Cerebellar nuclear complex (tissue), 1 donor: ENCODE measurements at places on chromosomes 3 and 15.

- no peak for DNase-seq
Observed at GRCh38 chr3:42654331-42655201, 1.1 kb downstream of the ZBTB47 start.

GRCh38 chr3:115706311-115706829 lies 83.1 kb downstream of the GAP43 start:
- no peak for DNase-seq

GRCh38 chr3:38002291-38002876 lies 11.8 kb downstream of the VILL start:
- DNase-seq = no peak

DNA sequence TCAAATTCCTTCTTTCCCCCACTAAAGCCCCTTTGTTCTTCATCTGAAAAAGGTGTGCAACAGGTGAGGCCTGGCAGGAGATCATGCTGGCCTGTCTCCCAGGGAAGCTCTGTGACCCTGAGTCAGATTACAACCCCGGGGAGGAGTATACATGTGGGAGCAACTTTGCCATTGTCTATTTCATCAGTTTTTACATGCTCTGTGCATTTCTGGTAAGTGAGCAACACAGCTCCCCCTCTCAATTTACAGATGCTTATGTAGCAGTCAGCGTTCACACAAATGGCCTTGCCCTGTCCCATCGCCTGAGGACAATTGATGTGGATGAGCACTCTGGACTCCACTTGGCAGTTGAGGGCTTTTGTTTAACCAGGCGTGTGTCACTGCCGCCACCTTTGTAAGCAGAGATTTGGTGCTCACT lies 70.4 kb downstream of the CHDH start:
- DNase-seq = no peak

DNA sequence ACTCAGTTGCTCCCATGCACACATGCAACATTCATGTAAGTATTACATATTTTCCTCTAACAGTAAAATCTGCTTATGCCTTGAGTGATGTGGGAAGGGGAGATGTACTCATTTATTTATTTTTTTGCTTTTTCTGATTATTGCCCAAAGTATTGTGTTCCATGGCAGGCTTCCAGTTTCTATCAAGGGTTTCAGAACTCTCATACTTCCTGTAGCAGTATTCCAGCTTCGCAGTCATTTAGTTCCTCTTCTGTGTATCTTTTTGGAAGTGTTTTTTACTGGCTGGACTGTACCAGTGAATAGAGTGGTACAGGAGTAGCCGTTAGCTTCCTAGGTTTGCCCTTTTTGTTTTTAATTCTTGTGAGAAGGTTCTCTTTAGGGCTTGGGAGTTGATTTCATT lies 26.9 kb downstream of the RAB11A start:
- no peak for DNase-seq

- no peak for DNase-seq
Observed at GRCh38 chr15:97645758-97646157, 314.7 kb upstream of the ARRDC4 start.

DNA sequence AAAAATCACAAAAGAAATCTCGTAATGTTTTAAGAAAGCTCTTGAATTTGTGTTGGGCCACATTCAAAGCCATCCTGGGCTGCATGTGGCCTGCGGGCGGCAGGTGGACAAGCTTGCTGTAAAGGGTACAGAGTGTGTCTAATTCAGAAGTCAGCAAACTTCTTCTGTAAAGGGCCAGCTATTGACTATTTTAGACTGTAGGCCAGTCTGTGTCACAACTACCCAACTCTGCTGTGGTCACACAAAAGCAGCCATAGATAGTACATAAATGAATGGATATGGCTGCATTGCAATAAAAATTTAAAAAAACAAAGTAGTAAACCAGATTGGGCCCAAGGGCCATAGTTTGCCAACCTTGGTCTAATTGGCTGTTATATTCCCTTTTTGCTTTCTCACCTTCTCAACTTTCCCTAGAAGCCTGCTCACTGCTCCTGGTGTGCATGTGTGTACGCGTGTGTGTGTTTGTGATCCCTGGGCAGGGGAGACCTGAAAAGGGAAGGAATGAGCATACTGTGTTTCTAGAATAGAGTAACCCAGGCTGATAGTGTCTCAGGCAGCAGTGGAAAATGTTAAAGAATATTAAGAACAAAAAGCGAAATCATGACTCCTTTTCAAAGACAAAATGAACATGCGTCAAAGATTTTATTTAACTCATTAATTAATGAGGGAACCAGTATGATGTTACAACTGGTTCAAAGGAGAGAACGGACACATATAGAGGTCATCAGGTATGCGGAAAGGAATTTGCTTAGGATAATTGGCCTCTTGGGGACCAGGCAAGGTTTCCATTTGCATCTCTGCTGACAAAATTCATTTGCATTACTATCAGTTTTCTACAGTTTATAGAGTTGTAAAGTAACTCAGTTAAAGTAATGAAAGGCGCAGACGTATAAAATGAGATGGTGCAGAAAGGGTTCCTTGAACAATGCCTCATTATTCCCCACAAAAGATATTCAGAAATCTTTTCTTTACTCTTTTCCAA lies 248.0 kb downstream of the THSD4 start:
- DNase-seq = no peak

GRCh38 chr15:85164841-85165466 lies 183.3 kb downstream of the PDE8A start:
- DNase-seq = no peak

DNA sequence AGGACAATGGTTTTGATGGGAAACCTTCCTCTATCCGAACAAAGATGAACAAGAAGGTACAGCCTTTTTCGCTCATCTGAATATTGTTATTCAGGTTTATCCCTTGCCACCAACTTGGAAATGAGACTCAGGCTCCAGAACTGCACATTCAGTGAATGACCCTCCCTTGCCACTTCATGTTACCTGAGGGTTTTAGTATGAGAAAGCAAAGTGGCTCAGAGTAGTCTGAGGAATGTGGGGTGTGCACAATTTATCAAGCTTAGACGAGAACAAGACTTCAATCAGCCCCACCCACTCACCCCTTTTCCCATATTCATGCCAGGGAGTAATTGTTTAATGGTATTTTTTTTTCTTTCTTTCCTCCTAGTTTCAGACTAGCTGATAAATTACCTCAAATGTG lies 265.3 kb upstream of the POU1F1 start:
- no peak for DNase-seq

- DNase-seq = no peak
Observed at GRCh38 chr15:60392986-60393790, 4.6 kb downstream of the ANXA2 start.

DNA sequence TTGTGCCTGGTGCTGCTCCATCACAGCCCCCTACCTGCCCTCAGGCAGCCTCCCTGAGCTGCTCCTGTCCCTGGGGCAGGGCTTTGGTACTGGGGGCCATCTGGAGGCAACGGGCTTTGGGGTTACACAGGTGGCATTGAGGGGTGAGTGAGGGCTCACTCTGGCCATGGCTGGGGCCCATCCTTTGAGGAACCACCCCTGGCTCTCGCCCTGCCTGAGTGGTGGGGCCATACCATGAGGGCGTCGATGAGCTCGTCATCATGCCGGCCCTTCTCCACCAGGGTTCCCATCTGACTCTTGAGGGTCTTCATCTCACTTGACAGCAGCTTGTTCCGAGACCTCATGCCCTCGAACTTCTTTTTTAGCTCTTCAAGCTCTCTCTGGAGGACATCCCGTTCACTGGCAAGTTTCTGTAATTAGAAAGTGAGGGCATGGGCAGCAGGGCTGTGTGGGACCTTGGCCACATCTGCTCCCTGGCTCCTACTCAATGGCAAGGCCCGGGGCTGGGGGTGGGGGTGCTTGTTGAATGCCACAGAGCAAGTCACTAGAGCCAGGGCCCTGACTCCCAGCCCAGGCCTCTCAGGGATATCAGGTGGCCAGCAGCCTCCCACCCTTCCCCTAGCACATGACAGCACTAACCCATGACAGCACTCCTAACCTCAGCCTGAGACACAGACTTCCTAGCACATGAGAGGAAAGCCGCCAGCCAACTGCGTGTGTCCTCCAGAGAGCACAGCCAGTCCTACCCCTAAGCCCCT lies 33.5 kb downstream of the CCDC13 start:
- DNase-seq = no peak

- no peak for DNase-seq
Observed at GRCh38 chr3:53238051-53238850, 17.6 kb downstream of the TKT start.

GRCh38 chr3:24341668-24342067 lies 153.0 kb downstream of the THRB start:
- no peak for DNase-seq

DNA sequence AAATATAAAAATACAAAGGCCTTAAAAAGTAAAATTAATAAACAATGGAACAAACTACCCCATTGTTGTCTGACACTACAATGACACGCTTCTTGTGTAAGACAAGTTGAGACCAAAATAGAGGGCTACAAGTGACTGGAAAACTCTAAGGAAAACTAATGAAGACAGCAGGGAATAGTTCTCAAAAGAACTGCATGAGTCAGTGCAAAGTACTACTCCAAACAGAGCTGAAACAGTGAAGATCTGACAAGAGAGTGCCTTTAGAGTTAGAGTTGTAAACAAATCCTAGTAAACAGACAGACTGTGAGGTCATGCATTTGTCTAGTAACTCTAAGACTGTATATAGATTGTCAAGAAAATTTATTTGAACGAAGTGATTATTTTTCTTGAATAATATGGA lies 233.9 kb downstream of the BBX start:
- DNase-seq = no peak

DNA sequence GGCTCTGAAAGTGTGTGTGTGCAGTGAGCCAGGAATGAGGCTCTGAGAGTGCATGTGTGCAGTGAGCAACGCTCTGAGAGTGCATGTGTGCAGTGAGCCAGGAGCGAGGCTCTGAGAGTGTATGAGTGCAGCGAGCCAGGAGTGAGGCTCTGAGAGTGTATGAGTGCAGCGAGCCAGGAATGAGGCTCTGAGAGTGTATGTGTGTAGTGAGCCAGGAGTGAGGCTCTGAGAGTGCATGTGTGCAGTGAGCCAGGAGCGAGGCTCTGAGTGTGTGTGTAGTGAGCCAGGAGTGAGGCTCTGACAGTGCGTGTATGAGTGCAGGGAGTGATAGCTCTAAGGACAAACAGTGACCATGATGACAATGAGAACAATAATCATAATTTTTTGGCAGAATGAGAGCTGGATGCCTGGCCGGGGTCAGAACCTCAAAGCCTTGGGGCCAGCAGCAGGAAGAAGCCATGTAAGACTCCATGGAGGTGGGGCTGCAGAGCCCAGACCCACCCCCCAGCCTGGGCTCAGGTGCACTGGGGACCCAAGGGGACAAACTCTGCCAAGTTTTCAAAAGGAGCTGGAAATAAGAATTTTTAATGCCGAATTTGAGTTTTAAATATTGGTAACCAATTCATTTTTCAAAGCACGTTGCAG lies 85.7 kb upstream of the PRR20G start:
- no peak for DNase-seq

DNA sequence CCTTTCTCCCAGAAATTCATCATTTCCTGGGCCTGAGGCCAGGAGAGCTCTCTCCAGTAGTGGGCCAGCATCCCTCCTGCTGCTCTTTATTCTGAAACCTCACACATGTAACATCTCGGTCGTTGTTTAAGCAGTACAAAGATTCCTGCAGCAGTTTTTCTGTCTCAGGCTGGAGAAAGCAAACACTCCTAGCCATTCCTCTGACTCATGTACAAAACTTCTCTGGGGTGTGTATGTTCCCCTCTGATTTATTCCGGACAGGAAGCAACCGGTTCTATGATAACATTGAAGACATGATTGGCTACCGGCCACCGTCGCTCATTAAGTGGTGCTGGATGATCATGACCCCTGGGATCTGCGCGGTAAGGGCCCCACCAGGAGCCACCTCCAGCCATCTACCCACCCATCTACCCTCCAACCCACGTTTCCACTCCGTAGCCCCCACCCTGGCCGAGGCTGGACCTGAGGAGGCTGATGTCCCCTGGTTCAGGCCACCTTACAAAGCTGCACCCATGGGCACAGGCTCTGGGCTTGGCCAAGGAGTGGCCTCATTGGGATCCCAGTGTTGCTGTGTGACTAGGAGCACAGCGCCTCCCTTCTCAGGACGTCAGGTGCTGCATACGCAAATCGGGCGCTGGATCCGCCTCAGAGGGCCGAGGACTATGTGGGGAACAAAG lies 58.6 kb upstream of the SLC6A1 start:
- no peak for DNase-seq

GRCh38 chr3:125374501-125374995 lies 577 bp downstream of the ZNF148 start:
- DNase-seq = no peak

DNA sequence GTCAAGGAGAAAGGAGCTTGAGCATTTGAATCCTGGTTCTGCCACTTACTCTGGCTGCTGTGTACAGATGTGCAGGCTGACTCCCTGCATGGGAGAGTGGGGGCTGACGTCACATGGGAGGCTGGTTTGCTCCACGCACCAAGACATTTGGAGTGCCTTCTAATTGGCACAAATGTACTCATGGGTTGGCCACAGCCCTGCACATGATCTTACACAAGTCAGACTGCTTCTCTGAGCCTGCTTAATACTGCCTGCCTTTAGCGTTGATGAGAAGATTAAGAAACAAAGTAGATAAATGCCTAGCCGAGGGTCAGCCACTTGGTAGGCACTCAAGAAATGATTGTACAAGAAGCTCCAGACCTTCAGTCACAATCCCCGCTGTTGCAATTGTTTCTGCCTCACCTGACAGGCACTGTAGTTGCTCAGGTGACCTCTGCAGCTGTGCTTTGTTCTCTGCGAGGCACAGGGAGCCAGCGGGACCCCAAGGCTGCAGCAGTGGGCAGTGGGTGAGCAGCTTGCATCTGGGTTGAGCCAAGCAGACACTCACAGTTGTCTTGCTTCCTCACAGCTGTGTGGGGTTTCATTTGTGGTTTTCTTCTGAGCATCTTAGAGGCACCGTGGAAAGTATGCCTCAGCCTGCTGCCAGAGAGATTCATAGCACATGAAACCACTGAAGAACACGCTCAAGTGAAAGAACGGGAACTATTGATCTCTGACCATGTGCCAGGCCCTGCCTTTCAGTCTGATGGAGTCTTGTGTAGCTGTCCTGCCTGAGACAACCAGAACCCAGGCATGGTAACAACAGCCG lies 33.1 kb downstream of the GRK7 start:
- no peak for DNase-seq

GRCh38 chr15:70474471-70475406 lies 288.6 kb downstream of the UACA start:
- no peak for DNase-seq

GRCh38 chr3:10312861-10313260 lies 8.1 kb downstream of the SEC13 start:
- DNase-seq = no peak

DNA sequence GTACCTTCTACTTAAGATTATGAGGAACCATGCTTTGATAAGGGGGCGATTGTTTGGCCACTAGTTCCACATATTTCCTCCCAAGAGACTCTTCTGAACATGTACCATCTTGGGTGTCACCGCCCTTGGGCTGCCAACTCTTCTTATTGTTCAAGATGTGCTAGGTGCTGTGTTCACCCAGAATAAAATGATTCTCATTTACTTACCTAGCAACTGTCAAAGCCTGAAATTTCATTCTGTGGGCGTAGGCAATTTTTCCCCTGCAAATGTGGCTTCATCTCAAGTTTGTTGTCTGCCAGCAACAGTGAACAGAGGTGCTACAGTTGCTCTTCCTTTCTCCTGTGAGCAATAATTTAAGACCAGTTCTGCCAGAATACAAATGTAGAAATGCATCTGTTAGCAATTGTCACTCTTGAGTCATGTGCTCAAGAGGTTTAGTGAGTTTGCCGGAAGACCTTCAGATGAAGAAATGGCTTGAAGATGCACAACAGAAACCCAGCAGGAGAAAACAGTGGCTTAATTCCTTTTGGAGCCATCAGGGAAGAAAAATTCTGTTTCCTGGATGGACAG lies 41.3 kb upstream of the RARB start:
- DNase-seq = no peak
